ENCODE measurements at places on chromosomes 2 and 18.

- DNase-seq = no peak
These were observed 106.3 kb downstream of the FTCDNL1 start for GRCh38 chr2:199744724-199745123.

DNA sequence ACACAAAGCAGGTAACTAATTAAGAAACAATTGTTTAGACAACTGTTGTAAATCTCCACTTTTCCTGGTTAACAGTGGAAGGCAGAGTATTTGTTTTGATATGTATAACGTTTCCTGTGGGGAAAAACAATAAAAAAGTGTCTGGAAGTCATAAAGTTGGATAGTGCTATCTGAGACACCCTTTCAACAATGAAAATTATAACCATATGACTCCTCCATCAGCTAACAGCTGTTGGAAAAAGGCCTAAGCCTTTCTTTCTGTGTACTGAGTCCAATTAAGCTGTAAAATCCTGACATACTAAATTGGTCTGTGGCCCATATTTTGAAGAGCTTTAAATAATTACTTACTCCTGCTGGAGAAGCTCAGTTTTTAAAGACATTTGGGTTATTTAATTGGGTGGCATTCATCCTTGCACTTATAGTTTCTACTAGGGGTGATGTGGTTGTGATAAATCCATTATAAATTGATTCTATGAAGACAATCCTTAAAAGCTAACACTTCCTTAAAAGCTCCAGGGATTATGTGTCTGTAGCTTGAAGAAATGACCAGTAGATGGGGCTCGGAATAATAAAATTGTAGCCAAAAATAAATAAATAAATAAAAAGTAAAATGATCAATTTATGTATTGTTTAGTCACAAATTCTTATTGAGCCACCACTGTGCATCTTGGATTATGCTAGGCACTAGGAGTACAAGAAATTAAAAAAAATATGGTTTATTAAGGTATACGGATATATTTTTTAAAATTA lies 698.1 kb upstream of the NXPH2 start:
- no peak for DNase-seq

DNA sequence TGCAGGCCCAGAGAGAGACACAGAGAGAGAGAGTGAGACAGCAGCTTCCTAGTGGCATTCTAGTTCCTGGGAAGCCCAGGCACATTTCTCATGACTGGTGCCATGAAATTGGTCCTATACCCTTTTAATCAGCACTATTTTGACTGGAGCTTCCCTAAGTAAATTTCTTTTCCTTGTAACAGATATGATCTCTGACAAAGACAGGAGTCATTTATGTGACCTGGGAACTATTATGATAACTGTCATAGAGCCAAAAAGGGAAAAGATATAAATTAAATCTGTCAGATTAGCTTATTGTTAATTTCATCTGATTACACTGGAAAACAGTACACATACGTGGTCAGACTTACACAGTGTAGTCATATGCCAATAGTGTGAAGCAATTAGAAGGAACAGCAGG lies 161.3 kb upstream of the HNRNPA3 start:
- no peak for DNase-seq

DNA sequence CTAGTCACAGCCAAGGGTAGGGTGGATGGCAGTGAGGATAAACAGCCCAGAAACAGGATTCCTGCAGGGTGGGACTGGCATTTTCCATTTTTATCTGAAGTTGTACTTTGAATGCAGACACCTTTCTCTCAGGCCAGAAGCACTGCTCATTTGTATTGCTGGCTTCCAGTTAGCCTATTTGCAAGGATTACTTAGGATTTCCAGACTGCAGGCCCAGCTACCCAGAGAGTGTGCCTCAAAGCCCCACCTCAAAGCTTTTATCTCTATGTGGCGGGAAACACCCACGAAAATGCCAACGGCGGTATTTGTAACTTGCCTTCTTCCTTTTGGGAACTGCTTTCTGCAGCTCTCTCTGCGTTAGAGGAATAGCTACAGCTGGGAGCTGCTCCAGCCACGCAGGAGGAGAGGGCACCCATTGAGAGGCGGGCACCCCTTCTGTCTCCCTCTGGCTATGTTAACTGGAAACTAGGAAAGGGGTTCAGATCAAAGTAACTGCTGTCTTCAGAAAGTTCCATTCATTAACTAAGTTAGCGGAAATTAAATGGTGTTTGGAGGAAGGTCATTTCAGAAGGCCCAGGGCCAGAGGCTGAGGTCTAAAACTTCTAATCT lies 144.9 kb downstream of the TGIF1 start:
- no peak for DNase-seq

GRCh38 chr2:171772373-171772772 lies 85.1 kb downstream of the DYNC1I2 start:
- DNase-seq = no peak

DNA sequence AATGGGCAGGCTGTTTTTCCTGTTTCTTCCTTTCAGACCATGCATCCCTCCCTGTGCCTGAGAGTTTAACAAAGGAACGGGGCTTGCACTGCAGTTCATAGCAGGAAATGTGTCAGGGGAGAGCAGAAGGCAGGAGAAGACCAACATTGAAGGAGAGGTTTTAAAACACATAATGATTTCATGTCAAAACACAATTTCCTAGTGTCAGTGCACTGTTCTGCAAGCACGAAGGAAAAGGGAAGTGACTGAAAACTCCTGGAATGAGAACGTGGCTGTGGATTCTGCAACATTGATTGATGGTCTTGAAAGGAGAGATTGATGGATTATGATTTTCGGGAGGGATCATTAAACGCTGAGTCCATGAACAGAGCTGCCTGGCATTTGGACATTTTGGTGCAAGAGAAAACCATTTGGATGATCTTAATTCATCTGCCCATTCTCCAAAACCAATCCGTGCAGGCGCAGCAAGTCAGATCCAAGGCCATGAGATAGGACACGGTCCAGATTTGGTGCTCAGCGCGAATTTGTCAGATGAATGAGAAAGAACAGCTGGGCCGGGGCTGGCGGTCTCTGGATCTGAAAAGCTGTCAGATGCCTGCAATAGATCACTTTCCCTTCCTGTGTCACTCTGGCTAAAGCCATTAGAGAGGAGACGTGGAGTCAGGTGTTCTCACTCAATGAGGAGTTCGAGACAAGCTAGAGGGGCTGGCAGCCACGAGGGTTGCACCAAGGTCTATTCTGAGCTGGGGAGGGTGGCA lies 38.4 kb downstream of the C1QL2 start:
- DNase-seq = no peak

DNA sequence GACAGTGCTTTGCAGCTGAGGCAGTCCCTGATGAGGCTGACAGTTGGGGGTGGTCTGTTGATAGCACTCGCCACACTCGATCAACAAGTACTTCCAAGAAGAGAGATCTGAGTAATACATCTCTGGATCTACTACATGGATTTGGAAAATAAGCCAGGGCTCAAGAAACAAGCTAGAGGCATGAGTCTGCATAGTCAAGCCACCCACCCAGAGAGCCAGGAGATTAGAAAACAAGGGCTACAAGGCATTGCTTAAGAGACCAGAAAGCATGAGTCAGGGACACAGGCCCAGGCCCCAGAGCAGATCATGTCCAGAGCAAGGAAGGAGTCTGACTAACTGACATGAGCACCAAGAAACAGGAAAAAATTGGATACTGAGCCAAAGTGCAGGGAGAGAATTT lies 196.9 kb upstream of the CWC22 start:
- DNase-seq = peak; percentile 66

GRCh38 chr2:169963786-169964185 lies 136.5 kb downstream of the UBR3 start:
- DNase-seq = no peak

DNA sequence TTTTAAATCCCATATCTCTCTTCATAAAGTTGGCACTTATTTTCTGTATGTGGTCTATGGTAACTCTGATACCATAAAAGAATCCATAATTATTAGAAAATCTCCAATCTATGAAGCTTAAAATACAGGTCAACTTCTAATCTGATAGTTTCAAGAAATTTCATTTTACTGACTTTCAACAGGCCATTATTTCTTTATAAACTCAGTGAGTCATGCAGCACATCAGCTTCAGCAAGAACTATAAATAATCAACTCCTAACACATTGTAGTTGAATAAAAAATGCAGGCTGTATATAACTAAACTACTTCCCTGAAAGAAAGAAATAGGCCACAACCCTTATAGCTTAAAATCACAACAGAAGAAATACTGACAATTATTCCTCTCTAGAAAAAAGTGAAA lies 204.3 kb upstream of the CCDC150 start:
- peak; percentile 24 for DNase-seq

DNA sequence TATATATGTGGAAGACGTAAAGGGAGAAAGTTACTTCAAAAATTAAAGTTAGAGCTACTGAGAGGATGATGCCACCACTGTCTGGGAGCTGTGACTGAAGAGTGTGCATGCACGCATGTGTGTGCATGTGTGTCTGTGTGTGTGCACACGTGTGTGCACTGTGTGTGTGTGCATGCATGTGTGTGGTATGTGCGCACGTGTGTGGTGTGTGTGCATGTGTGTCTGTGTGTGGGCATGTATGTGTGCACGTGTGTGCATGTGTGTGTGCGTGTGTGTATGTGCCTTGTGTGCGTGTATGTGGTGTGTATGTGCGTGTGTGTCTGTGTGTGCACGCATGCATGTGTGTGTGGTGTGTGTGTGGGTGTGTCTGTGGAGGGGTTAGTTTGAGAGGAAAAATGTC lies 473.4 kb downstream of the CMPK2 start:
- no peak for DNase-seq

DNA sequence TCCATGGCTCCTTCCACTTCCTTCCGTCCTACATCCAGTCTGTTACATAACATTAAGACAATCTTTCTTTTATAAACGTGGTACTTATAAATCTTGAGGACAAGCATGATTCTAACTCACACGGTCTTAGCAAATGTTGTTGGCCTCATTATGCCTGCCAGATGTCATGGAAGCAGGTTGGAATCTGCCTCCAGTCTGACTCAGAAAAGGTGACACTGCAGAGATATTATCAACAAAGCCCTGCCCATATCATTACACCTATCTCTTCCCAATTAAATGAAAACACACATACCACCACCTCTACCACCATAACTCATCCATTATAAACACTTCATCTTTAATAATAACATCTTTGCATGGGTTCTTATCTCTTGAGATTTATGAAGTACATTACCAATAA lies 334.7 kb upstream of the CHAC2 start:
- DNase-seq = no peak

DNA sequence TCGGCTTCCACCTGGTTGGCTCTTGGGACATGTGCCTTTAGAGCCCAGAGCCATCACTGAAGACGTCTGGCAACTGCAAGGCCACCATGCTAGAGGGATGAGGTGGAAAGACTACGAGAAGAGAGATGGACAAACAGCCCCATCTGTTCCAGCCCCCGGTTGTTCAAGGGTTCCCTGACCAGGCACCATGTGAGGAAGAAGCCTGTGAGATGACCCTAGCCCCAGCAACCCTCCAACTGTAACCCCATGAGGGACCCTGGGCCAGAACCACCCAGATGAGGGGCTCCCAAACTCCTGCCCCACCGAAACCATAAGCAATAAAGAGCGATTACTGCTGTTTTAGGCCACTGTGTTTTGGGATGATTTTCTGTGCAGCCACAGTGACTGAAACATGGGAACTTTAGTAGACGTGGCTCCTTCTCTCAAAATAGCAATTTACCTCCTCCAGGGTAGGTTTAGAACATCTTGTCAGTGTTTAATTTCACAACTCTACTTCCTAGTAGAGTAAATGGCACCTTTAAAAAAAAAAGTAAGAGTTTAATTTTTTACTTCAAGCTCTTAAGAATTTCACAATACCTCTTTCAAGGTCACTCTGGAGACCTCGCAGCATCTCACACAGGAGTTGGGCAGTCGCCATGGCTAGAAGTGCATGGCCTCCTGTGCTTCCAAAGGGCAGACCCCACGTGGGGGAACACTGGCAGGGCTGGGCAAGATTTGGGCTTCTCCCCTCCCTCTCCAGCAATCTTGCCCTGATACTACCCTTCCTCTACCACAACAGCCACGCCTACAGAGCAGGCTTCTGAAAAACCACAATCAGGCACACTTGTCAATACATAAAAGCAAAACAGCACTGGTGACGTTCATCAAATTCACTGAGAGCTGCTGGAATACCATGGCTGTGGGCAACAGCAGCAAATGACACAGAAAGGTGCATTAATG lies 48.8 kb downstream of the TMEM163 start:
- no peak for DNase-seq

- DNase-seq = no peak
These were observed 4.8 kb downstream of the VWA3B start for GRCh38 chr2:98091738-98092137.

DNA sequence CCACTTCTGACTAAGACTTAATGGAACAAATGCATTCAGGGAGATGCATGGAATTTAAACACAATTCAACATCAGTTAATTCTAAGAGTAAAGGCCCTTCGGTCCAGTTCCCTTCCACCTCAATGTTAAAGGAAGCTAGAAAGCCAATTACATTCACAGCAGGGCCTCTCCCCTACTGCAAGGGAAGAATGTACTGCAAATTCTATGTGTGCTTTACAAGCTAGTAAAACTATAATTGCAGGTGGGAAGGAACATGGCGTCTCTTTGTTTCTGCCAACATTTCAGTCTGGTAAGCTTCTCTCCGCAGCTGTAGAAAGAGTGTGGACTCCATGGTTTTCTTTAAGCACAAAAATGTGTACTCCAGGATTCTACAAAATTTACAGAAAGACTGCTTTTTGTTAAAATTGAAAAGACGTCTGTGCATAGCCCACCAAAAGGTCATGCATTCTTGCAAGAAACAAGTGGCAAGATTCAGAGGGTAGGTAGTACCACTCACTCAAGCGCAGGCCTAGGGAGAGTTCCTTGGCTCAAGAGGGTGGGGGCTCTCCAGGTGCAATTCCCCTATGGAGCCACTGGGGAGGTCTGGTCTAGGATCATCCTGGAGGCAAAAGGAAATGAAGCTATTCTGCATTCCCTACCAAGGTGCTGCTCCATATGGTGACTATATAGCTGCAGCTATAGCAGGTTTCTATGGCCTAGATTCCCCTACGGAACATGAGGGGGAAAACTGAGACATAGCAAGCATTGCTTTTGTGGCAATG lies 127.0 kb upstream of the FZD5 start:
- DNase-seq = no peak

GRCh38 chr2:26615336-26615859 lies 25.8 kb downstream of the CIB4 start:
- no peak for DNase-seq

DNA sequence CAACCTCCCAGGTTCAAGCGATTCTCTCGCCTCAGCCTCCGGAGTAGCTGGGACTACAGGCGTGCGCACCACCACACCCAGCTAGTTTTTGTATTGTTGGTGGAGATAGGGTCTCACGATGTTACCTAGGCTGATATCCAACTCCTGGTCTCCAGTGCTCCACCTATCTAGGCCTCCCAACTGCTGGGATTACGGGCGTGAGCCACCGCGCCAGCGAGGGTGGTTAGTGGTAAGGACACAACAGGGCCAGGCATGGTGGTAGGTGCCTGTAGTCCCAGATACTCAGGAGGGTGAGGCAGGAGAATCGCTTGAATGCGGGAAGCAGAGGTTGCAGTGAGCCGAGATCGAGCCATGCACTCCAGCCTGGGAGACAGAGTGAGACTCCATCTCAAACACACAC lies 26.6 kb upstream of the DUSP2 start:
- DNase-seq = no peak

- DNase-seq = no peak
These were observed 439.5 kb upstream of the ZEB2 start for GRCh38 chr2:144959416-144959815.

All from AG20443 (cell line).